K562 (cell line): ENCODE measurements at places on chromosomes 3 and 15.

GRCh38 chr15:40510201-40510600, 39.4 kb downstream of the CHST14 start:
- no peak for DNase-seq

- peak; percentile 44 for DNase-seq
Measured at GRCh38 chr3:153173758-153174516, 11.9 kb downstream of the RAP2B start.

DNA sequence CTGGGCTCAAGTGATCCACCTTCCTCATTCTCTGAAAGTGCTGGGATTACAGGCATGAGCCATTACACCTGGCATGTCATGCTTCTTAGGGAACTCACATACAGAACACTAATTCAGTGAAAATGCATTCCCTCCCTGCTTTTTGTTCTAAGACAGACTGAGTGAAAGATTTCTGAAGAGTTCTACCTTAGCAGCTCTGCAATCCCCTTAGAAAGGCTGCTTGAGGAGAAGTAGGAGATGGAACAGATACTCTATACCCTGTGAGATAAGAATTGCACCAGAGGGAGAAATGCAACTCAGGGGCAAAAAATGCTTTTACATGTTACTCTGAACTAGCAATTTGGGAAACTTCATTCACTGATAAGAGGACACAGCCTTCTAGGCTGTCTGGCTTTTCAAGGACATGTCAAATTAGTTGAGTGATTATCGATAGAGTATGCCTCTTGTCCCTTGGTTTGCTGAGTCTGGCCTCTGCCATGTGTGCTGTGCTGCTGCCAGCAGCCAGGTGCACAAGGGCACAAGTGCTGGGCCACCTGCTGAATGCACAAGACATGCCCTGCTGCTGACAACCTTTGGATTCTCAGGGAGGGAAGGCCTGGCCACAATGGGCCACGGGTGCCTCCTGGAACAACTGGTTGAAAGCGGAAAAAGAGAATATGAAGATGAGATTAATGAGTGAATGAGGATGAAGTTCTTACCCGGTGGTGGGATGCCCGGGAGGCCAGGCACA, 17.8 kb downstream of the UQCC5 start:
- no peak for DNase-seq

DNA sequence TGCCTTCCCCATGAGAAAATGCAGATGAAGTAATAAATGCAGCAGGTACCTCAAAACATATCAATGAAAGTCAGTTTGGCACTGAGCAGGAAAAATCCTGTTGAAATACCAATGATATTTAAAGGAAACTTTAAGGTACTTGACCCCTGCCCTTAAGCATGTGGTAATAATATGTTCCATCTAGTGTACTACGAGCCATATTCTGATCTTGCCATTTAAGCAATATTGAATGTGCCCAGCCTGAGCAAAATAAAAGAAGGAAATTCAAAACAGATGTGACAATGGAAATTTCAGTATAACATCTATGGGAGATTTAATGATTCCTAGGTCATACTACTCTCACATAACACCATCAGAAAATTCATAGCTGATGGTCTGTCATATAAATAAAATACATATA, 191.8 kb upstream of the CGNL1 start:
- no peak for DNase-seq

DNA sequence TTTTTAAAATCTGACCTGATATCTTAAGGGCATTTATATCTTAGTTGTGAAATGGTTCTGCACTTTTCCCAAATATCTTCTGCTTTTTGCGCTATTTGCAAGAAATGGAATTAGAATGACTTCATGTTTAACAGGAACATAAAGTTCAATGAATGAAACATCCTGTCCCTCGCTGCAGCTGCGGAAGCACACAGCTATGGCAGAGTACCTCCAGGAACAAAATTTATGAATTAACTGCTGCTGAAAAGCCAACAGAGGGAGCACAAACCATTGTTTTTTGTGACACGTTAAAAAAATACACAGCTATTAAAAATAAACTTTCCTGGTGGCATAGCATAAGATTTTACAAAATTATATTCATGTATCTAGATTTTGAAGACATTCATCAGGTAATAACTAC, 404.4 kb upstream of the MDFIC2 start:
- peak; percentile 0 for DNase-seq

DNA sequence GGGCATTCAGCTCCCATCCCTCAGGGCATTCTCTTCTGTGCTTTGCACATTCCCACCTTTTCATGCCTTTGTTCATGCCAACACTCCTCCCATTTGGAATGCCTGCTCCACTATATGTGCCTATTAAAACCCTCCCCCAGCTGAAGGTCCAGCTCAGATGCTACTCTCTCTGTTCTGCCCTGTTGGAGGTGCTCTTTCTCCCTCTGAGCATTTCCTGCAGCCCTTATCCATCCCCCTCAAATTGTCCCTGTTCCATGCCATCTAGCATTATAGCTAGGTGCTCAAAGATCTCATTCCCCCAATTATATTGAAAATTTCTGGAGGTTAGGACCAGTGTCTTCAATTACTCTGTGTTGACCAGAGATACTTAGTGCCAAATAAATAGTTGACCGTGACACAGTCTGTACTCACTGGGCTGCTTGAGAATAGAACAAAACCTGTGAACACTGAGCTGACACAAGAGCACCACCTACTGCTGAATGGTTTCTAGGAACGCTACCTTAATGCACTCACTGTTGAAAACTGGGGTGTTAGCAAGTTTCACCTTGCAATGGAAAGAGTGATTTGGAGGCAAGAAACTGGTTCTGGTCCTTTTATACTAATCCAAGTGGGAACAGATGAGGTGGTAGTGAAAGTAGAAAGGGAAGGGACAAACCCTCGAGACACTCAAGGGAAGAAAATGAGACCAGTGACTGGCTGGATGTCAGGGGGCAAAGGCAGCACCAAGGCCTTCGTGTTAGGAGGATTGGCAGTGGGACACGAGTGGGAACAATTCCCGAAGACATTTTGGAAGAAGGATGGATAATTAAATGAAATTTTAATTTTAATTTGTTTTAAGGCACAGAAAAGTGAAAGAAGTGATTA, 289.8 kb upstream of the ROPN1 start:
- DNase-seq: peak; percentile 6

DNA sequence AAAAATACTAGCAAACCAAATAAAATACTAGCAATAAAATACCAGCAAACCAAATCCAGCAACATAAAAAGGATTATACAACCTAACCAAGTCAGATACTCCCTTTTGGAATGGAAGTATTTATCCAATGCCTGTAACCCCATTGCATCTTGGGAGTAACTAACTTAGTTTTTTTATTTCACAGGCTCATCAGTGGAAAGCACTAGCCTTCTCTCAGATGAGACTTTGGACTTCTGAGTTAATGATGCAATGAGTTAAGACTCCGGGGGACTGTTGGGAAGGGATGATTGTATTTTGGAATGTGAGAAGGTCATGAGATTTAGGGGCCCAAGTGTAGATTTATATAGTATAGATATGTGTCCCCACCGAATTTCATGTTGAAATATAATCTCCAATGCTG, 41.2 kb downstream of the POLQ start:
- no peak for DNase-seq

- no peak for DNase-seq
Measured at GRCh38 chr3:155417119-155417517, 123.6 kb upstream of the STRIT1 start.

GRCh38 chr3:131549340-131549739, 46.6 kb upstream of the MRPL3 start:
- DNase-seq: peak; percentile 7

- DNase-seq: no peak
Measured at GRCh38 chr3:144167634-144168033, 196.0 kb downstream of the DIPK2A start.

DNA sequence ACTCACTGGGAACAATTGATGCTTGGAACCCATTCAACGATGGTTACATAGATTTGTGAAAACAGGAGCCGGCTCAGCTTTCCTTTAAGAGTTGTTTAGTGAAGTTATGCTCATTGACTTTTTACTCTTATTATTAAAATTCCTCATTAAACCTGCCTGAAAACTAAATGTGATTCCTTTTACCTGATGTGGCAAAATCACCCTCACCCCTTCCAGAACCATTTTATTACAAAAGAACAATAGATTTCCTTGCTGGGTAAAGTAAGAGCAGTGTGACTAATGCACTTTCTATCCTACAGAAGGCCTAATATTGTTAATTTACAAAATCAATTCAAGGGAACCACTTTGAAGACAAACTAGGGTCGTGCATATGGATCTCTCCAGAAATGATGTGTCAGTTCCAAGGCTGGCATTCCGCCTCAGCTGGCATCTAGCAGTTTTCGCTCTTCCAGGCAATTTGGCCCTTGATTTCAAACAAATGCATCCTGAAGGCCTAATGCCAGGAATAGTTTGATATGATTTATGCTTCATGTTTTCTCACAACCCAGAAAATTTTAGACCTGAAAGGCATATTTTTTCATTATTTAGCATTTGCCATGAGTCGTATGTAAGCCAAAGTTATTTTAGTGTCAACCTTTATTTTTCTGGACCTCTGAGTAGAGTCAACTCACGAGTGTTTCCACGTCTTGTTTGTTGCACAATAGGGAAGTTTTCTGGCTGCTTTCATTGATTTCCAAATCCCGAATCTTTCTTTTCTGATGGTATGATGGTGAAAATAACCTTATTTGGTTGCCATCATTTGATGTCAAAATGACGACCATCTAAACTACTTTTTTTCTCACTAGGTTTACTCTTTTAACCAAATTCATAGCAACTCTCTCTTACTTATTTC, 447.8 kb downstream of the MECOM start:
- no peak for DNase-seq

DNA sequence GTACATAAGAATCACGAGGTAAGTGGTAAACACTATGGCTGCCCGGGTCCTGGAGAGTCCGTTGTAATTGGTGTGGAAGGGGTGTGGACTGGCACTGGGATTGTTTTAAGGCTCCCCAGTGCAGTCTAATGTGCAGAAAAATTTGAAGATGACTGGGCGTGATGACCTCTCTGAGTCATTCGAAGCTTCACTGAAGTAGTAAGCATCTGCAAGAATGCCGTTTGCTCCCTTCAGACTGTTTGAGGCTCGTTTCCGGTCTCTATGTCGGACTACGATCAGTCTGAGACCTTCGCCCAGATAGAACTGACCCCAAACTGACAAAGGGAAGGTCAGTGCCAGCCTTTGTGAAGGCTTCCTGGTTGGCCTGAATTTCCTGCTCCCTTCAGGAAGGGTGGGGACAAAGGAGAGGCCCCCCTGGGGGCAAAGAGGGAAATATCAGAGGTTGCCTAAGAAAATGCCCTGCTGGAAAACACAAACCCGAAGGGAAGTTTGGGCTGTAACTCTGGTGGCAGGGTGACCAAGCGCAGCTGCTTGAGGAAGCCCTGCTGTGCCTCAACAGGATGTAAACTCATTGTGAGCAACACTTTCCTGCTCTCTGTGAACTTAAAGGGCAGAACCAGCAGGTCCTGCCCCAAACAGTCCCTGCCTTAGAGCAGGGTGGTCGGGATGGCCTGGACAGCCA, 34.6 kb downstream of the BTD start:
- DNase-seq: no peak

DNA sequence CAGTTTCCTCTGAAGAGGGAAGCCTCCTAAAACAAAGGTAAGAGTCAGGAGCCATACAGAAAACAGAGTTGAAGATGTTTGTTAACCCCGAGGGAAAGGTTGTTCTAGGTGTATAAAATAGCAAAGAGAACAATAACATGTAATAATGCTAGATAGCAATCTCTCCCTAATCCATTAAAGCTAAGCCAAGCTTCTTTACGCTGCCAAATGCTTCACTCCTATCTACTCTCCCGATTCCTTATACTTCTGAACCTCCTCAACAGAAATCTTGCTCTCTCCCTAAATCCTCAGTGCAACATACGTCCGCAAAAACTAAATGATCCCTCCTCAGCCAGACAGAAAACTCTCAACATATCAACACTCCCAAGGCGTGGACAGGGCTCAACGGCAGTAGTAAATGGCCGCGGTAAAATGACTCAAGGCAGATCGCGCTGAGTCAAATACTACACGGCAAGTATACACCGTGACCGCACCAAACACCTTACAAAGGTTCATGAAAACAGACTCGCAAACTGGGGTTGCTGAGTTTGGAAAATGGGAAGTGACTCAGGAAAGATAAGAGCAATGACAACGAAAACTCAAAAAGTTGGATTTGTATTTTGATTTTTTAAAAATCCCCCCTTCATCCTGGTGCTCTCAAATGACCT, 682 bp downstream of the CLDND1 start:
- DNase-seq: peak; percentile 14
